Transverse colon (tissue), 4 donors: ENCODE measurements at places on chromosomes 5 and 9. TPM values are rescaled to one million over a fixed set of nuclear protein-coding genes. Genes with fewer than 3 reads are reported as not detected.

DNA sequence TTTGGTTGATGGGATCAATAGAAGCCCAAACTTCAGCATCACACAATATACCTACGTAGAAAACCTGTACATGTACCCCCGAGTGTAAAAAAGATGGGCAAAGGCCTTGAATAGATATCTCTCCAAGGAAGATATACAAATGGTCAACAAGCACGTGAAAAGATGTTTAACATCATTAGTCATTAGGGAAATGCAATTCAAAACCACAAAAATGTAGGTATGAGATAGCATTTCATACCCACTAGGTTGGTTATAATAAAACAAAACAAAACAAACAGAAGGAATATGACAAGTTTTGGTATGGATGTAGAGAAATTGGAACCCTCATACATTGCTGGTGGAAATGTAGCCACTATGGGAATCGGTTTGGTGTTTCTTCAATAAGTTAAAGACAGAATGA, 33.1 kb upstream of the PPARGC1B start:
- DNase-seq, result no peak

- DNase-seq, result no peak
These were observed 142.2 kb downstream of the CAMK4 start for GRCh38 chr5:111366388-111366787.

GRCh38 chr9:72844440-72844768, 108.4 kb downstream of the ALDH1A1 start:
- no peak for DNase-seq

- DNase-seq, result no peak
These were observed 109.6 kb downstream of the DPYSL3 start for GRCh38 chr5:147400126-147400809.

- DNase-seq, result no peak
These were observed 210.4 kb upstream of the RFX3 start for GRCh38 chr9:3736161-3736560.

DNA sequence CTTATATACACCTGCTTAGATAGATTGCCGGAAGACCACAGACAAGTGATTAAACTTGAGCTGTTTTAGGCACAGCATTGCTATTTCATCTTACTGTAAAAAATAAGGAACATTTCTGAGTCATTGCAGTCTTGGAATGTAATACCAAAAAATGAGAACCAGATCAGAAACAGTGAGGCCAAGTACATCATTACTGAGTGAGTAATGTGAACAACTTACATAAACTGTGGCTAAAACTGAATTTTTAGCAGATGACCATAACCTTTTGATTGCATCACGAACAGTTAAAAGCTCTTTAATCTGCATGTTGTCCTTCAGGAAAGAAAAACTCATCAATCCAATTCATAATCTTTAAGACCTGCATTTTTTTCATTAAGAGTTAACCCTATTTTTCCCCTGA, 157.1 kb upstream of the FGF10 start:
- no peak for DNase-seq

GRCh38 chr9:134240361-134240760, 76.0 kb upstream of the RNU6ATAC start:
- no peak for DNase-seq

GRCh38 chr9:16753256-16753655, 117.2 kb downstream of the BNC2 start:
- DNase-seq, result no peak

Gene CCNI2
- 5.0 TPM for total RNA-seq

Gene ELAVL2
- 0.41 TPM for total RNA-seq

Gene SH3RF2
- total RNA-seq, result 172 TPM

Gene CORO2A
- total RNA-seq, result 50.9 TPM

Gene NMUR2
- not detected for total RNA-seq

Gene TMEFF1
- not detected for total RNA-seq

Gene CA9
- total RNA-seq, result not detected

Gene RMRP
- total RNA-seq, result 3,638 TPM

Gene GLDC
- 0.41 TPM for total RNA-seq

Gene OR1Q1
- total RNA-seq, result not detected
